ENCODE measurements at places on chromosomes 5 and 9.

DNA sequence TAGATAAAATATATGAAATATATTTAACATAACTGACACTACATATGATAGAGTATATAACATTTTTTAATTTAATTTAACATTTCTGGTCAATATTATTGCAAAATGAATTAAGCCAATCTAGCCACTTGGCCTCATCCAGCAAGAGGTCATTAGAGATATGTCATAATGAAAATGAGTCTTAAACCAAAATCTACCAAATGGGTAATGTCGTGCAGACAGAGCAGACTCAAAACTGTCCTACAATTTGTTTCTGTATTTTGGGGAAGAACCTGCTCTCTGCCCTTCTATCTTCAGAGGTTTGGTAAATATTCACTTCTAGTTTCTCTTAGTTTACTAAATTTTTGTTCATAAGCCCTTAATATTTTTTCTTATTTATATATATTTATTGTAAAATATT, 61.4 kb downstream of the ARHGEF28 start:
- DNase-seq, result no peak

- no peak for DNase-seq
Observed at GRCh38 chr5:80124121-80124918, 89.2 kb downstream of the THBS4 start.

- no peak for DNase-seq
Observed at GRCh38 chr9:119951090-119951489, 581.9 kb upstream of the BRINP1 start.

DNA sequence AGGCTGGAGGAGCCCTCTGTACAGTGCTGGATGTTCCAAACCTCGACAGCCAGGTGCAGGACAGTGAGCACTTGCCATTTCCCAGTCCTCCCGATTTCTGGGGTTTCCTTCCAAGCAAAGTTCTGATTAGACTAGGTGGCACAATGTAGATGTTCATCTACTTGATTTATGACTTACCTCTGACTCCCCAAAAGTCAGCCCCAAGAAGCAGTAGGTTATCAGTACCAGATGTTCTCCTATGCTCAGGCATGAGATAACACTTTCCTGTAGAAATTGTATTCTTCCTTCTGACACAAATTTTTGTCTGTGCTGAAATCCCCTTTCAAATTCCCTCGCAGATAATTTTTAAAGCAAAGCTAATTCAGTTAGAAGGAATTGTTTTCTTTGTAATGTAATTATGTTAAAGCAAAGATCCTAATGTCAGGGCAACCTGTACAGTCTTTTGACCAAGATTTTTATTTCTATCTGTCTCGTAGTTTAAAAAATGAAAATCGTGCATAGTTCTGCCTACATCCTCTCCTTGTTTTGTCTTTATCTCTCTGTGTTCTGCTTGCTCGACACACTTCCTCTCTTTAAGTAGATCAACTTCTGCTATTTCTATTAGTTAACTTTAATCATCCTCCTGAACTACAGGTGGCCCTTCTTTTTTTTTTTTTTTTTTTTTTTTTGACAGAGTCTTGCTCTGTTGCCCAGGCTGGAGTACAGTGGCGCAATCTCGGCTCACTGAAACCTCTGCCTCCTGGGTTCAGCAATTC, 102.4 kb upstream of the PJA2 start:
- no peak for DNase-seq

DNA sequence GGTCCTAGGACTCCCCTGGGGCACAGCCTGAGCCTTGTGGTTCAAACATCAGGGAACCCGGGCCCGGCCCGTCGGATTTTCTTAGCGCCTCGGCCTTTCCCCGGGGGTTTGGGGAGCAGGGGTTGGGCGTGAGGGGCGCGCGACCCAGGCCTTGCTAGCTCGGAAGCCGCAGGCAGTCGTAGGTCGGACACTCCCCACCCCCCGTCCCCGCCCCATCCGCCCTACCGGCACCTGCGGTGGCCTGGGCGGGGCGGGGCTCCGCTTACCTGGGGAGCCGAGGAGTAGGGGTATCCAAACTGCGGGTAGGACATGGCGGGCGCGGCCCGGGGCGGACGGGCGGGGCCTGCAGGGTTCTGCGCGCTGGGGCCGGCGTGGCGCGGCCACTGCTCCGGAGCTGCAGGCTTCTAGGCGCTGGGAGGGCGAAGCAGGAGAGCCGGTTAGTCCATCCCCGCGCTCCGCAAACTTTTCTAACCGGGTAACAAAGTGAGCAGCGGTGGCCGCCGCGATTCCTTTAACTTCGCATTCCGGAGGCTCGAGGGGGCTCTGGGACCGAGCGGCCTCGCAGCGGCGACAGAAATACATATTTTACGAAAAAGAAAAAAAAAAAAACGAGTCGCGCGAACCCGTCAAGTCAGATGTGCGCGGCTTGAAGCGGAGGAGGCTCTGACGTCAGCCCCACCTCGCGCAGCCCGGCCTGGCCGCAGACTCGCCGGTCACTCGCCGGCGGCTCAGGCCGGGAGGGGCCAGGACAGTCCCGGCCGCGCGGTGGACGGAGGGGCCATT, at the start of gene IRX4:
TSS of gene IRX4 (minus strand) at position 589 of the 783 bp plus-strand sequence. CDS start at position 311, 278 bp downstream.
- peak; percentile 35 for DNase-seq

Measured in lower lobe of right lung (tissue), 2 donors.